Activated CD4-positive, alpha-beta T cell treated with anti-CD3 and anti-CD28 coated beads, Interleukin-2, amount 50 U/mL, for 48 hours (primary cell): ENCODE measurements at places on chromosomes 7 and 10.

GRCh38 chr7:69701288-69701687 lies 103.0 kb downstream of the AUTS2 start:
- no peak for DNase-seq

DNA sequence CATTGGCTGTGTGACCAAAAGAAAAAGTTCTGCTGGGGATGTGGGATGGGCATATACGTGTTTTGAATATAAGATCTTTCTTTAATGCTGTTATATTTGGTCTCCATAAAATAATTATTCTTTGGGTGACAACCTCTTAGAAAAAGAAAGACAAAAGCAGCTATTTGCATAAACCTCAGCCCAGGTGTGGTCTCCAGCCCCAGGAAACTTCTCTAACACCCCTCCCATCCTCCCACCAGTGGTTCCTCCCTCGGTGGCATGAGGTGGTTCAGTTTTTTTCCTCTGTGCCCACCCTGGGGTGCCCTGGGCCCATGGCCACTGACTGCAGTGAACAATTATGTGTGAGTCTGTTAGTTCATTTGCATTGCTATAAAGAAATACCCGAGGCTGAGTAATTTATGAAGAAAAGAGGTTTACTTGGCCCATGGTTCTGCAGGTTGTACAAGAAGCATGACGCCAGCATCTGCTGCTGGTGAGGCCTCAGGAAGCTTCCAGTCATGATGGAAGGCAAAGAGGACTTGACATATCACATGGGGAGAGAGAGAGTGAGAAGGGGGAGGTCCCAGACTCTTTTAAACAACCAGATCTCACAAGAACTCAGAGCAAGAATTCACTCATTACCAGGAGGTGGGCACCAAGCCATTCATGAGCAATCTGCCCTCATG lies 165.9 kb downstream of the CUX1 start:
- no peak for DNase-seq

DNA sequence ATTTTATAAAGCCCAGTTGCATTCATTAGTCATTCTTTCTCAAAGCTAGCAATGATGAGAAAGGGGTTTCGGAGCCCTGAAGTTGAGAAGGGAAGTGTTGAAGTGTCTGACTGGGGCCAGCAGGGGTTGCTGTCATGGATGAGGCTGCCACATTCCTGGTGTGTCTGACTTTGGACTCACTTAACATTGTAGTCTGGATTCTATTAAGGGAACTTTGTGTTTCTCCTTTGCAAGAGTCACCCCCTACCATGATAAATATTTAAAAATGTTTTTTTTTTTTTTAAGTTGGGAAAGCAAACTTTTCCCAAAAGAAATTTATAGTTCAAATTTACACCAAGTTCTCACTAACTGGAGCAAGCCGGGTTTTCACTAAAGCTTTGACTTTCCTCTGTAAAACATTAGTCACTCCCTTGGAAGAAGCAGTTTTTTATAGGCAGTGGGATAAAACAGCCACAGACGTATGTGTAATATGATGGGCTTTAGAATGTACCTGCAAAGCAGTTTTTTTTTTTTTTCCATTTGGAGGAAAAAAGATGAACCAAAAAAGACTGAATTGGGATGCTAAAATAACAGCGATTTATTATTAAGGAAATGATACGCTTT lies 243.6 kb downstream of the TWIST1 start:
- no peak for DNase-seq

- no peak for DNase-seq
Observed at GRCh38 chr10:17092986-17093803, 36.4 kb downstream of the CUBN start.

- no peak for DNase-seq
Observed at GRCh38 chr7:77903597-77903996, 105.0 kb downstream of the PHTF2 start.

- DNase-seq: no peak
Observed at GRCh38 chr10:91976317-91977051, 52.9 kb downstream of the BTAF1 start.

DNA sequence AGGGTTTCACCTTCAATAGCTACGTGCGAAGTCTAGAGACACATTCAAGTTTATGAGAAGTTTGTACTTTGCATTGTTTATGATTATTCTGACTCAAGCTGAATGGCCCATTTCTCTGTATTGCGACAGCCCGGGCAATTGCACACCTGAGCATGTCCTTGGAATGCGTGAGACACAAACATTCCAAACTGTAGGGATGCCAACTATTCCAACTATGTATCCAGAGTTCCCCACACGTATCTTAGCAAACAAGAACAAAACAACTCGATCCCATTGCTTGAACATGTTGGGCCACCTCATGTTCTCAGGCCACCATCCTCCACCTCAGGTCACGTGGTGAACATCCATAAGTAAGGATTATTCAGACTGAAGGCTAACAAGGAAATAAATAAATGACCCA lies 51.4 kb upstream of the EGFR start:
- no peak for DNase-seq

DNA sequence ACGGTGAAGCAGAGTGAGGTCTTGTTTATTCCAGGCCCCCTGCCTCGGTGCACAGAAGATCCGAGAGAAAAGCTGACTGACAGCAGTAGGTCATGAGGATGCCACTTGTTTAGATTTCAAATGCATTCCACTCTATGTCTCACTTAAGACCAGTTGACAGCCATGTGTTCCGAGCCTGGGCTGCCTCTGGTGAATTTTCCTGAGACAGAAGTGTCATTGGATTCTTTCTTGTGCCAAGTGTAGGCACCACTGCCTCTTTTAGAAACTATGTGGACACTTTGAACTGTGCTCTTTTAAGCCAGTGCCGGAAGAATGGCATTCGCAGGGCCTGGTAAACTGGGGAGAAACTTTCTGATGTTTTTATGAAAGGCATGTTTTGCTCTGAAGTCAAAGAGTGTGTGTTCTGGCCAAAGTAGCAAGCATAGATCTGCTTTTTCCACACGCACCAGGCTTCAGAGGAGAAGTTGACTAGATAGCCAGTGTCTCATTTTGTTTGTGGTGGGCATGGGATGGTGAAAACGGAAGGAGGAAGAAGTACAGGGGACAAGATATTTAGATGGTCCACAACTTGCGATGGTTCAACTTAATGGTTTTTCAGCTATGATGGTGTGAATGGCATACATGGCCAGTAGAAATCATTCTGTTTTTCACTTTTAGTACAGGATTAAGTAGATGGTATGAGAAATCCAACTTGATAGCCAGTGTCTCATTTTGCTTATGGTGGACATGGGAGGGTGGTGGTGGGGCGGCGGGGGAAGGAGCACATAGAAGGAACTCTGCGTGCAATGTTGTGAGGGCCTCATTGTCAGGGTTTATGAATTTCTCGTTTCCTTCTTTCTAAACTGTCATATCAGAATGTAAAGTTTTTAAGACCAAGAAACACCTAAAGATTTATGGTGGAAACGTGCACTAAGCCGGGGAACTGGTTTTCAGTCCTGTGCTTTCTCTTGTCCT lies 41.5 kb downstream of the CYP17A1 start:
- DNase-seq: no peak

GRCh38 chr10:109746861-109747260 lies 176.4 kb downstream of the XPNPEP1 start:
- no peak for DNase-seq

DNA sequence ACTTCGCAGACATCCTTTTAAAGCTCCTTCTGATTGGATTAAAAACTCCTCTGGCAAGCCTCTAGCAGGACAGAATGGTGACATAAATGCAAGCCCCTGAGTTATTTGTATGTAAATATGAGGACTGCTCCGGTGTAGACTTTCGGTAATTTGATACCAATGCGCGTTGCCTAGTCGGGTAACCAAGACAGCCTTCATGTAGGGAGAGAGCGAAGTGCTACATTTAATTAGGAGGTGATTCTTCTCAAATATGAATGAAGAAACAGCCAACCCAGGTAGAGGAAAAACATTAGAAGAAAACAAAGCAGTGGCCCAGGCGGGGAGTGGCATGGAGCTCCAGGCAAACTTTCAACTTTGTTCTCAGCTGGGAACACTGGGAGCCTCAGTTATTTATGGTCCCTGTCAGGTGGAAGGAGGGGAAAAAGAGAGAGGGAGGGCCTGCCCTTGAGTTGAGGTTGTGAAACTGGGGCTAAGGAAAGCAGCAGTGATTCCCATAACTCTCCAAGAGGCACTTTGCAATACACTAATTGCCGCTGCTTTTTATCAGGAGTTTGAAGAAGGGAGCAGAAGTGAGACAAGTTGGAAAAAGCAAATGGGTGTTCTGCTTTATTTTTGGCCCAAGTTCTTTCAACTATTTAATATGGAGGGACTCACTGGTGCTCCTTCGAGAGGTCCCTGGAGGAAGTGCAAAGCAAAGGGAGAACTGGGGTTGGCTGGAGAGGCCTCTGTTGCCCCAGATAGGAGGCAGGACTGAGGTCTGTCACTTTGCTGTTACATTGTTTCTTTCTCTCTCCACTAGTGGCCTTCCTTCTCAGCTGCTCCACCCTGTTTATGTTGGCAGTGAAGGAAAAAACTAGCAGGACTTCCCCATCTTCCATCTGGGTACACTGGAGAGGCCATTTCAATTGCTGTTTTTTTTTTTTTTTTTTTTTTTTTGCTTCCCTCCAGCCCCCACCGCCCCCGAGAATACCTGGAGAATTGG lies 234.6 kb upstream of the CCDC6 start:
- no peak for DNase-seq

GRCh38 chr7:98186452-98187137 lies 24.6 kb upstream of the BHLHA15 start:
- DNase-seq: no peak

DNA sequence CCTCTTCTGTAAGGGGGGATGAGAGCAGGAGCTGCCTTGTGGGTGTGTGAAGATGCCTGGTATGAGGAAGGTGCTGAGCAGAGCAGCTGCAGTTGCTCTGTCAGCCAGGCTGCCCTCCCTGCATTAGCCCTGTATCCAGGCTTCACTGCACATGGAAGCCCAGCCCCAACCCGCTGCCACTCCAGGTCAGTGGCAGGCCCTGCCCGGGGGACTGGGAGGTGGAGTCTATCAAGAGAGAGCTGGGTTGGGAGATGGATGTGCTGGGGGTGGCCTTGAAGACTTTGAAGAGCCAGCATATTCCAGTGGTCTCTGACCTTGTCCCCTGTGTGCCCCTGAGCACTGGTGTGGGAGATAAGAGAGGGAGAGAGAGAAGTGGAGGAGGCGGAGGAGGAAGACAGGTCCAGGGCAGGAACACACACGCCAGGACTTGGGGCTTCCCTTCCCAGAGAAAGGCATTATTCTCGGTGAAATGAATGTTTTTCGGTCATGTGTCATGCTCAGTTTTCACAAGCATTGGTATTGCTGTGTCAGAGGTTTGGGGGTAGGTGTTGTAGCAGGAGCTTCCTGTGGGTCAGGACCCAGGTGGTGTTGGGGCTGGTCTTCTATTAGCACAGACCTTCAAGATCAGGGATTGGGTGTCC lies 2.6 kb downstream of the PPIF start:
- DNase-seq: no peak

GRCh38 chr10:78010278-78010677 lies 19.0 kb downstream of the POLR3A start:
- DNase-seq: no peak

DNA sequence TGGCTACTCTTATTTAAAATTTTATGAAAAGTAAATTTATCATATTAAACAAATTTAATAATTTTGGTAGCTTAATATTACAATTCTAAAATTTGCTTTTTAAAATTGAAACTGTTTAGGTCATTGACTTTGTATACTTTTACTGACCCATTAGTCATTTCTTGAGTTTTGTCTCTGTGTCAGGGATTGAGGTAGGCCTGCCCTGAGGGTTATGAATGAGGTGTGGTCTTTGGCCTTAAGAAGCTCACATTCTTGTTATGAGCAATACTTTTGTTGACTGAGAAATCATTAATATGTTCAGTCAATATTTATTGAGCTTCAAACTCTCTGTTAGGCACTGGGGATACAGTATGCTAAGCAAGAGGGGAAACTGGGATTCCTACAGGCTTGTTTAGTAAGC lies 47.0 kb upstream of the RPA3 start:
- DNase-seq: no peak

DNA sequence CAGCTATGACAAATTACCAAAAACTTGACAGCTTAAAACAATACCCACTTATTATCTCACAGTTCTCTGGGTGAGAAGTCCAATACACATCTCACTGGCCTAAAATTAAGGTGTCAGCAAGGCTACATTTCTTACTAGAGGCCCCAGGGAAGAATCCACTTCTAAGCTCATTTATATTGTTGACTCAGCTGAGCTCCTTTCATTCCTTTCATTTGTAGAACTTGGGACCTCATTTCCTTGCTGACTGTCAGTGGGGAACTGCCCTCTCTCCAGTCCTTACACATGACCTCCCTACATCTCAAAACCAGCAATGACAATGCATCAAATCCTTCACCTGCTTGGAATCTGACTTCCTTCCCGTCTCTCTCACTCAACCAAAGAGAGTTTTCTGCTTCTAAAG lies 240.3 kb downstream of the IPMK start:
- DNase-seq: no peak

- DNase-seq: no peak
Observed at GRCh38 chr10:27998954-27999275, at the start of gene ODAD2. ODAD2 (minus strand) TSS chr10:27999079; CDS start chr10:27995142, 3,937 bp downstream.

- DNase-seq: no peak
Observed at GRCh38 chr10:69465457-69466157, 14.3 kb downstream of the TSPAN15 start.

DNA sequence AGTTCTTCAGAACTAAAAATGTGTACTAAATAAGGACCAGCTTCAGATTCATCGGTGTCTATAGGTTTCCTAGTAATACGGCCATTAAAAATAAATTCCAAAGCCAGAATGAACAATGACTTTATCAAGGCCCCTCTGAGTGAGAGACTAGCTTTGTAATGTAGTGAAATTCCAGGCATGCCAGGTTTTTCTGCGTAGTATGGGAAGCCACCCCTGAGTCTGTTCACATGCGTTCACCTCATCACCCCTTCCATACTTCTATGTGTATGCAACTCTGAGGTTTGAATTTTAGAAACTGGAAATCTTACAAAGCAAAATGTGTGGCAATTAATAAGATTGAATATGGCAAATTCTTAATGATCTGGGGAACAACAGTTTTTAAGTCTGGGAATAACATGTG lies 24.5 kb downstream of the RNF32 start:
- no peak for DNase-seq

GRCh38 chr10:71079761-71080380 lies 132.5 kb upstream of the UNC5B start:
- DNase-seq: no peak
